Ovary (tissue), 10 donors: ENCODE measurements at places on chromosomes 7 and 10.

- DNase-seq: no peak
These were observed 160.2 kb upstream of the UNC5B start for GRCh38 chr10:71052076-71052660.

DNA sequence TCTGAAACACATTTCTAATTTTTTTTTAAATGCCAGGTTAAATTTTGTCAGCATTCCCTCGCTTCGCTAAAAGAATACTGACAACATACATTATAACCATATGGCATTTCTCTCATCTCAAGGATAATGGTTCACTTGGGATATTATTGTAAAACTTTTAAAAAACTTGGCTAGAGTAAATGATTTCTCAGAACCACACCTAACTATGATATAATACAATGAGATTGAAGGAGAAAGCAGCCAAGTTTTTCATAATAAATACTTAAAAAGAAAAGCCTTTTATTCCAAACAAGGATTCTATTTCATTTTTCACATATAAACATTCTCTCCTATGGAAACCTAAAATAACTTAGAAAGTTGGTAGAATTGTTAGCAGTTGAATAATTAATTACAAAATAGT lies 413.9 kb downstream of the HGF start:
- no peak for DNase-seq

GRCh38 chr10:37289833-37290464 lies 164.6 kb downstream of the ANKRD30A start:
- DNase-seq: no peak

- DNase-seq: no peak
These were observed 382.4 kb downstream of the PLXNA4 start for GRCh38 chr7:132193898-132194297.

- DNase-seq: no peak
These were observed 67.8 kb downstream of the EGFR start for GRCh38 chr7:55086413-55087201.

- DNase-seq: no peak
These were observed 145.9 kb downstream of the SH3PXD2A start for GRCh38 chr10:103709341-103709920.

GRCh38 chr10:114388275-114388674 lies 16.0 kb downstream of the AFAP1L2 start:
- DNase-seq: no peak

GRCh38 chr7:149753375-149754233 lies 19.8 kb downstream of the ZNF467 start:
- DNase-seq: no peak

DNA sequence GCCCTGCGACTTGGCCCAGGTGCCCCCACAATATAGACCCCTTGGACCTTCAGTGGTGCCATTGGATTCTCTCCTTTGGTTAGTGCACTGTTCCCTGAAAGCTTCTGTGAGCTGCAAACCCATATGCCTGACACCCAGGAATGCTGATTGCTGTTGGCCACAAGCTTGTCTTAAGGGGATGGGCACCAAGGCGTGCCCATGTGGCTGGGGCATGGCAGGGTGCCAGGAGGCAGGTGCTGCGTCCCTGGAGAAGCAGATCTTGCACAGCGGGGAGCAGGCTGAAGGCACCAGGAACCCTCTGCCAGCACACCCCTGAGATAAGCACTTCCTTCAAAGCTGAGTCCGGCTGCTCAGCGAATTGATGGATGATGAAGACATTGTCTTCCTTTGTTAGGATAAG lies 411.8 kb downstream of the SDK1 start:
- no peak for DNase-seq

- no peak for DNase-seq
These were observed 141.0 kb downstream of the PLXNA4 start for GRCh38 chr7:132435016-132435990.

DNA sequence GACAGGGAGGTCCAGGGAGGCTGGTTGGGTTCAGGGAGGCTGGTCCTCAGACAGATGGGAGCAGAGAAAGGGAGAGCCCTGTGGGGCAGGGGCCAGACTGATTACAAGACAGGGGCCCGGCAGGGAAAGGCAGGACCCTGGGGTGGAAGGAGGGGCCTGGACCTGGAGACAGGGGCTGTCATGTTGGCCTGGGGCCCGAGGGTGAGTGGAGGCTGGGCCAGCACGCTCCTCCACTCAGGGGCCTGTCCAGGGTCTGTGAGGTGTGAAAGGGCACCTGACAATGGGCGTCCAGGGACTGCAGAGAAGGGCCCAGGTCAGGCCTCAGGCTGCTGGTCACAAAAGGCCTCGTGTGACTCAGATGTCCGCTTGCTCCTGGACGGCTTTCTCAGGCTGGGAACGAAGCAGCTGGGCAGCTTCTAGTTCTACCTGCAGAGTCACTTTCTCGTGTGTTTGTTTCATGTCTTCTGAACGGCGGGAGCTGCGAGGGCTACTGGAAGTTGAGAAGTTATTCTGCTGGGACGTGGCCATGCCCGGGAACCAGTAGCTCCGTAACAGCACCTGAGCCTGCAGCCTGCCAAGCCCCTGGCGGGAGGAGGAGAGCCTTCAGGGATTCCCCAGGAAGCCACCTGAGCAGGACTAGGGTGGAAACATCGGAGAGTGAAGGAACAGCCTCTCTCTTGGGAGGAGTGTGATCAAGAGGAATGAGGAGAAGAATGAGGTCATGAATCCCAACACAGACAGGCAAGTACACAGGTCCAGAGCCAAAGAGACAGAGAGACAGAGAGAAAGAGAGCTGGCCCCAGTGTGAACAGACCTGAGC lies 65.8 kb downstream of the KLF6 start:
- DNase-seq: no peak

DNA sequence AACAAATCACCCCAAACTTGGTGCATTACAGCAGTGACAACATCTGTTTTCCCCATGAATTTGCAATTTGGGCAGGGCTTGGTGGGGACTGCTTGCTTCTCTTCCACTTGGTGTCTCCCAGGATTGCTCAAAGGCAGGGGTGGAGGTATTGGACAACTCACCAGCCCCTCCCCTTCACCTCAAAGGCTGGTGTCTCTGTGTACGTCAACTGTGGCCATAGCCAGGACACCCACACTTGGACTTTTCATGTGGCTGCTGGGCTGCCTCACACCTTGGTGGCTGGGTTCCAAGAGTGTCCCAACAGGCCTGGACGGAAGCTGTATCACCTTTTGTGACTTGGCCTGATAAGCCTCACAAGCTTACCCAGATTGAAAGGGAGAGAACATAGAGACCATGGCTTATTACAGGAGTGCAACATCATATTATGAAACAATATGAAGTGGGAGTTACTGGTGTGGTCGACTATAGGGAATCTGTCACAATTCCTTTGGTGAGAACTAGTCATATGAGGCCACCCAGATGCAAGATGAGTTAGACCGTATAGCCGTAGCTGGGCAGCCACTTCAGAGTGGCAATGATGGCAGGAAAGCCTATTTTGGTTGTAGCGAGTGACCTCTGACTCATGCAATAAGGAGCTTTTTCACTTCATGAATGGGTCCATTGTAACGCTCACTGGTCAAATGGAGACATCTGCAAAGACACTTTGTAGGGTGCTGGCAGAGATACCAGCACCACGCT lies 187.6 kb upstream of the ITGB1 start:
- DNase-seq: no peak

DNA sequence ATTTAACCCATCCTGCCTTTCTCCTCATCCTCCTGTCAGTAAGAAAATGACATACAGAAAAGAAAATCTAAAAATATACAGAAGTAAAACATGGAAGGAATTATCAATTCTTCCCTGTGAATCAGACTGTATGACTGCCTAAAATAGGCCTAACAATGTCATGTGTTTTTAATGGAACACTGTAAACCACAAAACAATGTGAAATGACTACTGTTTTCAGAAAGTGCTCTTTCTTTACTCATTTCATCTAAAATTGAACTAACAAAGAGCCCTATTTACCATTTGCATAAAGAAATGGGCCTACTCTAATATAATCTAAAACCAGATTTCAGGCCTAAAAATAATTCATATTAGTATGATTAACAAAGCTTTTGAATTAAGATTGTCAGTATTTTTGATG lies 35.7 kb downstream of the SEMA3E start:
- DNase-seq: no peak

DNA sequence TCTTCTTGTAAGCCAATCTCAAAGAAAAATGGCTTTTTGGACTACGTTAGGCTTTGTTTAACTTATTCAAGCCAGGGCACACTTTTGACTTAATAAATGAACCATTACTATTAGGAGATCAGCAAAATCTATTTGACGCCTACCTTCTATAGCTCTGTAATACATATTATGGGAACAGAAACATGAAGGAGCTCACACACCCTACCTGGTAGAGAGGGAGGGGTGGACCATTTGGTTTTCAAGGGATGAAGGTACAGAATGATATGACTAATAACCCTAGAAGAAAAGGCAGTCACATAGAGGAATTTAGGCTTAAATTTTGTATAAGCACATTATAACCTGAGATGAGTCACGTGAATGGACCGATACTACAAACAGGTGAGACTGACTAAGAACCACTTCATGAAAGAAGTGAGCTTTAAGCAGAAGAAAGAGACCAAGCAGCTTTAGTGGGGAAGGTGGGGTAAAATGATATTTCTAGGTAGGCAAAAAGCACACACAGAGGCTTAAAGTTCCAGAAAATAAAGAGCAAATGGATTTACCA lies 106.8 kb upstream of the CTTNBP2 start:
- no peak for DNase-seq

- DNase-seq: no peak
These were observed 14.0 kb upstream of the COL13A1 start for GRCh38 chr10:69787681-69788080.

DNA sequence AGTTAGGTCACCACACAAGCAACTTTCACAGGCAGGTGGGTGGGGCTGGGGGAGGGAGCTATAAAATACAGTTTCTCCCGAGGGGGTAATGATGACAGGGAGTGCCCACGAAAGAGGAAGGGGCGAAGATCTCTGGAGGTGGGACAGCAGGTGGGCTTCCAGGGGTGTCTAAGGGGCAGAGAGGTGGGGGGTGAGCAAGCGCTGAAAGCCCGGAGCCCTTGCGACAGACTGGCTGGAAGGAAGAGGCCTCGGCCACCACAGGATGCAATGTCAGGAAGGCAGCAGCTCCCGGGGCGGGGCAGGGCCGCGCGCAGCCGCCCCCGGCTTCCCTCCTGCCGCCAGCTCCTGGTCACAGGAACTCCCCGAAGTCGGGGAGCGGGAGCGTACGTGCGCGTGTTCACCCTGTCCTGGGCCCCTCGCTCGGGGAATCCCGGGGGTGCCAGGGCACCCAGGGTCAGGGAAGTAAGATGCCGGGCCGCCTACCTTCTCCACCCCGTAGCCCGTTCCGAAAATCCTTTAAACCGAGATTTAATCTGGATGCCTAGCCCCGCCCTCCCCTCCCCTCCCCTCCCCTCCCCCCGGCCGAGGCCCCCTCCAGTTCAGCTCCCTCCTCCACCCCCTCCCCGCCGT lies 105.2 kb upstream of the PPIF start:
- peak; percentile 65 for DNase-seq
